ENCODE measurements at places on chromosomes 7 and 10.

GRCh38 chr10:71582019-71582418, 137.6 kb downstream of the C10orf105 start:
- no peak for DNase-seq

GRCh38 chr10:35486297-35486990, 118.7 kb upstream of the GJD4 start:
- DNase-seq = no peak

- no peak for DNase-seq
These were observed 284.4 kb downstream of the IPMK start for GRCh38 chr10:57983281-57983791.

GRCh38 chr7:99143853-99144672, at the start of gene SMURF1:
Gene SMURF1 (minus strand): TSS chr7:99144108. CDS start chr7:99143780, 328 bp downstream.
- DNase-seq = peak; percentile 69

- DNase-seq = no peak
These were observed 25.0 kb downstream of the RTKN2 start for GRCh38 chr10:62243647-62243997.

DNA sequence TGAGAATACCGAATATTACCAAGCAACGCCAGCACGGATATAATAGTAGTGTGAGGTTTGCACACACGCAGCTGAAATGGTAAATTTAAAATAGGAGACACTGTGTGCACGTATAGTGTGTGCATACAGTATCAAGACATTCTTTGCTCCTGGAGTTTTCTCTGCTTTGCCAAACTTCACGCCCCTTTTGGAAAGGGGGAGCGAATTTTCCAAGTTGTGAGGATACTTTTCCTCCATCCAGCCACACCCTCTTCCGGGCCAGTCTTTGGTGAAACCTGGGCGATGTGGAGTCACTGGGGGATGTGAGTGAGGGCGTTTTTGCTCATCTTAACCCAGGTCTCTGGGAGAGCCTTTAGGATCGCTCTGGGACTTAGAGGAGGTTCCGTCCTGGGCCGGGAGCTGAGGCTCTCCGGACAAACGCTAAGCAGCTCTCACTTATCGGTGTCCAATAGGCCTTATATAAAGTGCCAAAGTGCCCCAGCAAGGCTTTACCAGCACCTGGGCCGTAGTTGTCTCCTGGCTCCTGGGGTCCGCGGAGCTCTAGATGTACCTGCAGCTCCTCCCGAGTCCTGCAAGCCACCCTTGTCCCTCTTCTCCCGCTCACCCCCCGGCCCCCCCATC, 160.0 kb upstream of the MKI67 start:
- no peak for DNase-seq

GRCh38 chr10:81136261-81136660, 598.6 kb downstream of the SH2D4B start:
- DNase-seq = no peak

DNA sequence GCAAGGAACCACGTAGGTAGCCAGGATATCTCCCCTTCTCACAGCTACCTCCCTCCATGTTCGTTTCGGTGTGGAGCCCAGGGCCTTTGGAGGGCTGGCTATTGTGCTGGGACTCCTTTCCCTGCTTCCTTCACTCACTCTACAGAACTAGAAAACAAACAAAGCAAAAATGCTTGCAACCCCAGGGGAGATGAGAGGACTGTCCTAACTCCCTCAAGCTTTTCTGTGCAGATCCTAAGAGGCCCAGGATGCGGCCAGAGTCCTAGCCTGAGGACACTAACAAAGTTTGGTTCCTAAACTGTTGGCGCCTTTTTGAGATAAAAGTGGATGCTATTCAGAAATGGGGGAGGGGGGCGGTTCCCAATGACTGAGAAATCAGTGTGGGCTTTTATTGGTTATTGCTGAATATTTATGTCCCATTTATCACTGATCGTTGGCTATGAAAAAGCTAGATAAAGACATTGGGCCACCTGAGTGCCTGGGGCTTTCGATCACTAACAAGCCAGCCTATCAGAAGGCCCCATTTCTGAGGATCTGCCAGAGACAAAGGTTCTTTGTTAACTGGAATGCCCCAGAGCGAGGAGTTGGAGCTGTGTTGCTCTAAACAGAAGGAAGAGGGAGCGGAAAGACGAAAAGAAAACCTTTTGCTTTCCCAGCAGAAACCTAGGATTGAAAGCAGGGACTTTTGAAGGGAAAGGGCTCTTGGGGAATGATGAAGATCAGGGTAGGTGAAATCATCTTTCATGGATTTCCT, 95.2 kb upstream of the EGR2 start:
- no peak for DNase-seq

- no peak for DNase-seq
These were observed 181.3 kb upstream of the PHYHIPL start for GRCh38 chr10:58995058-58995596.

DNA sequence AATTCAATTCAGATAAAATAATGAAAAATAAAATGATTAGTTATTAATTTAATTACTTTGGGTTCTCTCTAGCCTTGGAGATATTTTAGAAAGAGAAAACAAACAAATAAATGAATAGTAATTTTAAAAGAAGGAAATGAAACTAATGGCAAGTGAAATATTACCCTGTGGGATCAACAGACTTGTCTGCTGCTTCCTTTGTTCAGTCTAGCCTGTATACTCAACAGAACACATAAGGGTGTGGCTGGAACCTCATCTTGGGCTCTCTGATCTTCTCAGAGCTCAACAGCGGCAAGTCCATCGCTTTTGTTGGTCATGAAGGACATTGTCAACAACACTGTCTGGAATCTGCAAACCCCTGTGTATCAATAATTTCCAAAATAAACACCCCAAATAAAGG, 904.9 kb downstream of the IPMK start:
- DNase-seq = no peak

GRCh38 chr7:100949933-100950443, 654 bp downstream of the MUC3A start:
- no peak for DNase-seq

DNA sequence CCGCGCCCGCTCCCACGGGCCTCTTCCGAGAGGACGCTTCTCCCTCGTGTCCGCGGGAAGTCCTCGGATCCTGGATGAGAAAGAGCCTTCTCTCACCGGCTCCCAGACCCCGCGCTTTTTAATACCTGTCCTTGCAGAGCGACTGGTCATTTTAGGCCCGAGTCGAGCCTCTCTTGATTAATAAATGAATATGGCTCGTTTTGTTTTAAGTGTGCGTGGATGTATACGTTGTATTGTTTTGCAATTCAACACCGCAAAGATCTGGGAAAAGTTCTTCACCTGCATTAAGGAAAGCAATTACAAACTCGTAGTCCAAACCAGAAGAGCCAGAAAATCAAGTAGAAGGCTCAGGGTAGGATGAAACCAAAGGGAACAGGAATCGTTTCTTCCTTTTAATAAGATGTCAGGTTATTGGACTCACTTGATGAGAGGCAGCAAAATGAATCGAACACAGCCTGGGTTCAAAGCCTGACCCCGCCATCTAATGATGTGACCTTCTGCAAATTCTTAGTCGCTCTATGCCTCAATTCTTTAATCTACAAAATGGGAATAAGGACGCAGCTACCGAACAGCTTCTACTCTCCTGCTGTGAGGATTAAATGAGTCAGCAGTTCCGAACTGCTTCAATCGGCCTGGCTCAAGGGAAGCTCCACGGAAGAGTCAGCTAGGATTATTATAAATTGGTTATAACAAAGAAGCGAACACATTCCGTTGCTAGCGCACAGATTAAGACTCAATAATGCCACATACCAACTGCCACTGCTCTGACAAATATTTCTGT, 277.8 kb upstream of the NEBL start:
- no peak for DNase-seq
